Midbrain (tissue), 1 donor: ENCODE measurements at places on chromosomes 7 and 10.

- DNase-seq, result no peak
These were observed 90.7 kb downstream of the SRPK2 start for GRCh38 chr7:105297985-105298384.

- peak; percentile 47 for DNase-seq
These were observed 111.8 kb downstream of the OAT start for GRCh38 chr10:124306922-124307371.

- no peak for DNase-seq
These were observed 84.0 kb downstream of the ORC5 start for GRCh38 chr7:104123786-104124185.

GRCh38 chr7:16326106-16326505 lies 95.2 kb downstream of the CRPPA start:
- DNase-seq, result no peak

- DNase-seq, result no peak
These were observed 460 bp downstream of the ANXA11 start for GRCh38 chr10:80204677-80205476.

- no peak for DNase-seq
These were observed 103.4 kb downstream of the ITIH5 start for GRCh38 chr10:7563368-7563767.

GRCh38 chr10:89814278-89814677 lies 112.9 kb downstream of the KIF20B start:
- no peak for DNase-seq

- DNase-seq, result no peak
These were observed 29.1 kb downstream of the GTF2IRD1 start for GRCh38 chr7:74482629-74483401.

- no peak for DNase-seq
These were observed 70.1 kb downstream of the HACD1 start for GRCh38 chr10:17547060-17547459.

GRCh38 chr10:126749015-126749655 lies 78.6 kb upstream of the C10orf90 start:
- DNase-seq, result peak; percentile 86

GRCh38 chr10:112919721-112920120 lies 30.3 kb upstream of the TCF7L2 start:
- DNase-seq, result no peak

- DNase-seq, result no peak
These were observed 51.4 kb downstream of the HECW1 start for GRCh38 chr7:43163885-43164284.

- DNase-seq, result no peak
These were observed 10.6 kb upstream of the RAB11FIP2 start for GRCh38 chr10:118057361-118057760.

DNA sequence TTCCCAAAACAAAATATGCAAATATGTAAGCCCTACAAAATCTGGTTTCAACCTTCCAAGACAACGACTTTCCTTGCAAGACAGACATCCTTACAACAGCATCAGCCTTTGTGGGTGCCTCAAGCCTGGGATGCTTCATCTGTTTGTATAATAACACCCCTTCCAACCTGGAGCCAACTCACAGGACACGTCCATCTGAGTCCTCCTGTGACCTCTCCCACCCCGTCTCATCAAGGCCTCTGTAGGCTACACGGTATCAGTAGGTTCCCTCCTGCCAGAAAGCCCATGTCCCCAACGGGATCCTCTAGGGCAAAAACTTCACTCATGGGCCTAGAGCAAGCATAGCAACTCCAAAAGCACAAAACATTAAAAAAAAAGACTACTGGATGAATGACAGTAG lies 173.2 kb downstream of the TNS3 start:
- DNase-seq, result no peak

DNA sequence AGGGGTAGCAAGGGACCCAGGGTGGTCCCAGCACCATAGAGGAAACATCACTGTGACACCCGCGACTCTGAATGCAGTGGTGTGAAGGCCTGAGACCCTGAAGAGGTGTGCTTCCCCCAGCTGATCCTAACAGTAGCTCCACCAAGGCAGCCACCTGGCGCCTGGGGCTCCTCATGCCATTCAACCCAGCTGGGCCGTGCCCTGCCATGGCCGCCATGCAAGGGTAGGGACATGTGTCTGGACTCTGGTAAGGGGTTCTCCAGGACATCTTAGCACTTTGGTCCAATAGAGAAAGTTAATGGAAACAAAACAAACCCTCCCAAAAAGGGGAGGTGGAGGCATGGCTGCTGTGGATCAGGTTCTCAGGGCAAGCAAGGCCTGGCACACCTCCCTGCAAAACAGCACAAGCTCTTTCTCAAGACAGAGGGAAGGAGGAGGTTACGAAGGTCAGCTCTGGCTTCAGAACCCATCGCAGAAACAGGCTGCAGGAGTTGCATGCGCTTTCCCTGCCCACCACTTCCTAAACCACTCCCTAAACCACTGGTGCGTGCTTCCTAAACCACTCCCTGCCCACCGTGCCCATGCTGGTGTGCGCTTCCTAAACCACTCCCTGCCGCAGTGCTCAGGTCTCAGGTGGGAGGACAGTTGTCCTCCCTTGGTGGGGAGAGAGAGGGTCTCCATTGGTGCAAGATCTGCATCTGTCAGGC lies 108.7 kb downstream of the LARP4B start:
- DNase-seq, result no peak

DNA sequence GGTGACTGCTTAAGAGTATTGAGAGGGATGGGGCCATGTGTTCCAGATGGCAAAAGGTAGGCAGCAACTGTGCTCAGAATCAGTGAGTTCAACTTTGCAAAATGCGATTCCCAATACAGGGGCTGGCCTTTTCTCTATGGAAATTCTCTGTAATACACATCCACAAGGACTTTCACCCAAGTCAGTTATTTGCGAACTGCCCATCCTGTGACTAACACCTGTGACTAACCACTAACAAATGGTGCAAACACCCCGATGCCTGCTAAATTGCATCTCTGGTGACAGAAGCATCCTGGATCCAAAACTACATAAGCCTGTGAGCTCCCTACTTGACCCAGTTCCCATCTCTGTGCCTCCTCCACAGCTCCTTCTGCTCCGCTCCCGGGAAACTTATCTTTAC lies 9.0 kb upstream of the CUZD1 start:
- no peak for DNase-seq

DNA sequence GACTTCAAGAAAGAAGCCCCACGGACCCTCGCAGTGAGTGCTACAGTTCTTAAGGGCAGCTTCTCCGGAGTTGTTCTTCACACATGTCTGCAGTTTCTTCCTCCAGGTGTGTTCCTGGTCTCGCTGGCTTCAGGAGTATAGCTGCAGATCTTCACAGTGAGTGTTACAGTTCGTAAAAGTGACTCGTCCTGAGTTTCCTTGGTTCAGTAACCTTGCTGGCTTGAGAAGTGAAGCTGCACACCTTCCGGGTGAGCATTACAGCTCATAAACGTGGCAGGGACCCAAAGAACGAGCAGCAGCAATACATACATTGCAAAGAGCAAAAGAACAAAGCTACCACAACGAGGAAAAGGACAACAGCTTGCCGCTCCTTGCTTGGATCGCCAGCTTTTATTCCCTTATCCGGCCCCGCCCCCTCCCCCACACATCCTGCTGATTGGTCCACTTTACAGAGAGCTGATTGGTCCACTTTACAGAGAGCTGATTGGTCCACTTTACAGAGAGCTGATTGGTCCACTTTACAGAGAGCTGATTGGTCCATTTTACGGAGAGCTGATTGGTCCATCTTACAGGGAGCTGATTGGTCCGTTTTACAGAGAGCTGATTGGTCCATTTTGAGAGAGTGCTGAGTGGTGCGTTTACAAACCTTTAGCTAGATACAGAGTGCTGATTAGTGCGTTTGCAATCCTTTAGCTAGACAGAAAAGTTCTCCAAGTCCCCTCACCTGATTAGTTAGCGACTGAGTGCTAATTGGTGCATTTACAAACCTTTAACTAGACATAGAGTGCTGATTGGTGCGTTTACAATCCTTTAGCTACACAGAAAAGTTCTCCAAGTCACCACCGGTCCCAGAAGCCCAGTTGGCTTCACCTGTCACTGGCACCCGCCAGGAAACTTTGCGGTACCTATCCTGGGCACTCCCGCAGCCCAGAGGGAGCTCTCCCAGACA lies 165.3 kb downstream of the AGMO start:
- DNase-seq, result no peak

- DNase-seq, result no peak
These were observed 54.1 kb downstream of the ABLIM1 start for GRCh38 chr10:114603948-114604347.

DNA sequence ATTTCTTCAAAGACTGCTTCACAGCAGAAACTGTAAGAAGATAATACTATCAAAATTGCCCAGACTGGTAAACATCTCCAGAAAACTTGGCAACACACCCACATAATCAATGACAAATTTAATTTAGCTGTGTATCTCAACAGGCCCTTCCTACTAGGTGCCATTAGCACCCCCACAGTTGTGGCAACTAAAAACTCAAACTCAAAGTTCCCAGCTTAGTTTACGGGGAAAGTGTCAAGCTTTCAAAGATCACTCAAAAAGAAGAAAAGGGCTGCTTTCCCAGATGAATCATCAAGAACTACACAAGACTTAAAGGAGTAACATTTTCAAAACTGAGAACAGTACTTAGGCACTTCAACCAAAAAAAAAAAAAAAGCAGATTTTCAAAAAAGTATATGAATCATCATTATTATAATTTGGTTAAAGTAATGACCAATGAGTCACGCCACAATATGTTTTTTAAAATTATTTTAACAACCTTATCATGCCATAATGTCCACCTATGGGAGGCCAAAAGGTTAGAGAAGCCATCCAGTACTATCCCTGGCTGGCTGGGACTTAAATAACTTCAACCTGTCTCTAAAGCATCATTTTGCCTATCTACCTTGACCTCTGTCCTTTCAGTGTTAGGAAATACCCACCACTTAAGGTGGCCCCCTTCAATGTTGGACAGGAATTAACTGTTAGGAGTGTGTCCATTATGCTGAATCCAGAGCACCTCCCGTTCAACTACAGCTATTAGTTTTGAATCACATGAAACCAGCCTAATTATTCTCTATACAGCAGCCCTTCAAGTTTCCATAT lies 90.8 kb downstream of the ZFAND4 start:
- no peak for DNase-seq
